PC-9 (cell line): ENCODE measurements at places on chromosomes 2 and 18. TPM values are rescaled to one million over a fixed set of nuclear protein-coding genes. Genes with fewer than 3 reads are reported as not detected.
A peak's percentile ranks its signal among the peaks of the same experiment; 100 is the strongest.

The ANKRD53 gene
- not detected in 2 replicates for total RNA-seq

The TMEM185B gene
- 23.5 and 30.3 TPM in 2 replicates for total RNA-seq

The RBM43 gene
- 4.8 and 5.3 TPM in 2 replicates for total RNA-seq

DNA sequence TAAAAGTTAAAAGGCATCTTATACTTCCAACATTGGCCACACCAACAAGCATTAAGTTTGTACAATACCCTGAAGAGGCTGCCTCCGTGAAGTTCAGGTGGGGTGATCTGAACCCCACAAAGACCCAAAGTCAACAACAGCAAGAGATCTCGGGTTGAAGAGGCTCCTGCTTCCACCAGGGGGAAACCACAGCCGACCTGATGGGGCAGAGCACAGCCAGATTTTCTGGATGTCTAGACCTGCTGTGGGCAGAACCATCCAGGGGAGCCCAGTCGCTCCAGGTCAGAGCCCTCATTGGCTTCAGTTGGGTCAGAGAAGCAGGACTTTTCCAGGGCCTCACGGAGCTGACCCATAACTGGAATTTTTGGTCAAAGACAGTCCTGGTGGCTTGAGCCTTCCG lies 66.5 kb upstream of the ACKR3 start:
- DNase-seq: no peak

DNA sequence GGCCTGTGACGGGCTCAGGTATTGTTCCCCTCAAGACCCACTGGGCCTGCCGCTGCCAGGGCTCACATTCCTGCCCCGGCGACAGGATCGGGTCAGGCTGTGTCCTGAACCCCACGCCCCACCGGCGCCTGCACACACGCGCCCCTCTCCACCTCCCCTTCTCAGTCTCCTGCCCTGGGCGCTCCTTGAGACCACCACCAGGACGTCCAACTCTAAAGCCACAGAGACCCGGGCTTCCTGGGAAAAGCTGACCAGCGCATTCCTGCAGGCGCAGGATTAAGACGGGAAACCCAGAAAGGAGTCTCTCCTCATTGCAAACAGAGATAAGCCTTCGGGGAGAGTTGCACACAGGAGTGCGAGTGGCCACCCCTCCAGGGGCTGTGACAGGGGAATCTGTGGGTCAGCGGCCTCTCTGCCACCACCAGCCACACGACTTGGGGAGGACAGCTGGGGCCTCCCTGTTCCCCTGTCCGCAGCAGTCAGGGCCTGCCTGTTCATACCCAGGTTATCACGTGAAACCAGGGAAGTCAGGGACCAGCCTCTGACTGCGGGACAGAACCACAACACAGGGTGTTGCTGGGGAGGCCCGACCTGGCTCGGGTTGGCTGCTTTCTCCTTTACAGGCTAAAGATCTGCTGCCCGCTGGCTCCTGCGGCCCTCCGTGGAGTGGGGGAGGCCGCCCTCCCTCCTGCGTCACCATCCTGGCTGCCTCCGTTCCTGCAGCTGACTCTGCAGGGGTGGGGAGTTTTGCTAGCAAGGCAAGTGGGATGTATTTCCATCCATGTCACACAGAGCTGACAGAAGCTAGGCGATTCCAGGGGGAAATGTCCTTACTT lies 88.8 kb downstream of the ZCCHC2 start:
- peak; percentile 30 for DNase-seq

- no peak for DNase-seq
Measured at GRCh38 chr2:100666996-100667395, 104.2 kb downstream of the PDCL3 start.

DNA sequence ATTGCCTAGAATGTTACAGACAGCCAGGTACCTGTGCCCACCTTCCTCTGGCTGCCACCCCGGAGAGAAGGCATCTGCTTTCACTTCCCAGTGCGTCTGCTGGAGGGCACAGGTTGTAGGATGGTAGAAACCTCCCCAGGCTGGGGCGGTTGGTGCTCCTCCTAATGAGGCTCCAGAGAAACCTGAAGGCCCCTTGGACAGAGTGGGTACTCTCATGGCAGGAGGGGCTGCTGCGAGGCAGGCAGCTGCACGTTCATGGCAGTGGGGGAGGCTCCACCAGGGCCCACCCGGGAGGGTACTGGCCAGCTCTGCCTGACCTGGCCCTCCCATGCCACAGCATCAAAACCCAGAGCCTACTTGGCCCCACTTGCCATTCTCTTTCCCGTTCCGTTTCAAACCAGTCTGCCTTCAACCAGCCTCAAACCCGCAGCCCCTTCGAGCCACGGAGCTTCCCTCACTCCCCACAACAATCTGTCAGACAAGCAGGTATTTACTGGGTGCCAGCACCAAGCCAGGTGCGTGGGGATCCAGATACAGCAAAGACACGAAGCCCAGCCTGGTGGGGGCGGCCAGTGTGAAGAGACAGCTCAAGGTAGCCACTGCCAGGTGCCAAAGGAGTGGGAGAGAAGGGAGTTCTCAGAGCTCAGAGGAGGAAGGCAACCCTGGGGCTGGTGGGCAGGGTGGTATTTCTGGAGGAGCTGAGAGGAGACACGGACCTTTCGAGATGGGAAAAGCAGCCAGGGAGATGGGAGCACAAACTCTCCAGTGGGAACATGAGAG lies 229.6 kb downstream of the LOXHD1 start:
- DNase-seq: no peak

- DNase-seq: peak; percentile 76
Measured at GRCh38 chr2:199977984-199978415, 22.6 kb downstream of the MAIP1 start.

DNA sequence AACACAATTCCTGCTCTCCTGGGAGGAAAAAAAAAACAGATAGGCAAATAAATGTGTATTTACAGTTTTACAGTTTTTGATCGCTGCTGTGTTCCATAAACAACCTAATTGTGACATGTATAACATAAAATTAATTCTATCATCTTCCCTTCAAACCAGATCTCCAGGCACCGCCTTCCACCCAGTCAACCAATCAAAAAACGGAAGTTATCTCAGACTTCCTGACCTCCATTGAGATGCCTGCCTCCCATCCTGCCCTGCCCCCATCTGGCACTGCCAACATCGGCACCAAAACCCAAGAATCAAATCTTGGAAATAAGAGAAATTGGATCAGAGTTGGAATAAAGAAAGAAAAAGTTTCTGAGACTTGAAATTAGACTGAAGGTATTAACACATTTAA lies 3.1 kb upstream of the RIOK3 start:
- DNase-seq: no peak

DNA sequence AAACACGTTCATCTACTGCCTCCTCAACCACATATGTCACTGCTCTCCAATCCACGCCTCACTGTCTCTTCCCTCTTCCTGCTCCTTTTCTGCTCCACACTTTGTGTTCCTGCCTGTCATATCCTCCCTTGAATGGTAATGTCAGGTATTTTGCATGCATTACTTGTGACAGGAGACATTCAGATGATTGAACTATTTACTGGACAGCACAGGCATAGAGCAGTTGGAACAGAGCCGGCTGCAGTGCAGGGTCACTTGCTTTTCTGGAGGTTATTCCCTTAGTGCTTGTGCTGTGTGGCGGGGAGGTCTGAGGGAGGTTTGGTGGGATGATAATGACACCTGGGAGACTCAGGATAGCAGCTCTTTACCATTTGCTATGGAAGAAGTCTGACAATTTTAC lies 93.8 kb downstream of the LTBP1 start:
- no peak for DNase-seq
